ENCODE measurements at places on chromosomes 7 and 10. TPM values are rescaled to one million over a fixed set of nuclear protein-coding genes. Genes with fewer than 3 reads are reported as not detected.

GRCh38 chr7:55437375-55437774 is 72.2 kb downstream of the LANCL2 start:
- DNase-seq: no peak

- DNase-seq: no peak
These were observed 78.8 kb downstream of the PDSS1 start for GRCh38 chr10:26776258-26776657.

DNA sequence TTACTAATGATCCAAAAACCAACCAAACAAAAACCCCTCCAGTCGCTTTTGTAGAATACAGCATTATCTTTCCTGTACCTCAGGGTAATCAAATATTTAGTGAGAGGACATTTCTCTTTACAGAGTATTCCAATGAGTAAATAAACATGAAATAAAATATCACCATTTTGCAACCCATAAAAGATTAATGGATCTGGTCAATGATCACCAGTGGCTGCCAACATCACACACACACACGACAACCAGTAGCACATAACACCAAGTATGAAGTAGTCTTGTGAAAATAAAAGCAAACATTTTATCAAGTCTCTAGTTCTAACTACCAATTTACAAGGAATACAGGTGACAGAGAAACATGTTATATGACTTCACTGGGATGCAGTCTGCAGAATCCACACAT is 188.6 kb upstream of the IMMP2L start:
- no peak for DNase-seq

DNA sequence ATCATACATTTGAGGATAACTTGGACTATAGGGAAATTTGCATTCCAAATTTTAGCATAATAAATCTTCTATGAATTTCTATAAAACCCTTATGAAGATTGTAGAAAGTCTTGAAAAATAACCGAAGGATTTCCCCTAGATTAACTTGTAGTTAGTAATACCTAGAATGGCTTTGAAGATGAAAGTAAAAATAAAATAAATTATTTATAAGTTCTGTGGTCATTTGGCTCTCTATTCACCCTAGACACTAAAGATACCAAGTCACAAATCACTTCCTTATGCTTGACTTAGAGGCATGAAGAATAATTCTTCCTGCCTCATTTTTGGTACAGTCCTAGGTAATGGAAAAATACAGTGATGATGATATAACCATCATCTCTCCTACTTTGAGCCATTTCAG is 79.3 kb downstream of the CSTF2T start:
- no peak for DNase-seq

- DNase-seq: no peak
These were observed 70.2 kb downstream of the NOC3L start for GRCh38 chr10:94292434-94293090.

VWC2 gene
- not detected for total RNA-seq

Measured in K562 (cell line).